ENCODE measurements at places on chromosomes 3 and 15.

GRCh38 chr15:41284427-41285177, 47.8 kb downstream of the OIP5 start:
- DNase-seq = no peak

GRCh38 chr3:155252535-155252934, 40.9 kb downstream of the STRIT1 start:
- no peak for DNase-seq

DNA sequence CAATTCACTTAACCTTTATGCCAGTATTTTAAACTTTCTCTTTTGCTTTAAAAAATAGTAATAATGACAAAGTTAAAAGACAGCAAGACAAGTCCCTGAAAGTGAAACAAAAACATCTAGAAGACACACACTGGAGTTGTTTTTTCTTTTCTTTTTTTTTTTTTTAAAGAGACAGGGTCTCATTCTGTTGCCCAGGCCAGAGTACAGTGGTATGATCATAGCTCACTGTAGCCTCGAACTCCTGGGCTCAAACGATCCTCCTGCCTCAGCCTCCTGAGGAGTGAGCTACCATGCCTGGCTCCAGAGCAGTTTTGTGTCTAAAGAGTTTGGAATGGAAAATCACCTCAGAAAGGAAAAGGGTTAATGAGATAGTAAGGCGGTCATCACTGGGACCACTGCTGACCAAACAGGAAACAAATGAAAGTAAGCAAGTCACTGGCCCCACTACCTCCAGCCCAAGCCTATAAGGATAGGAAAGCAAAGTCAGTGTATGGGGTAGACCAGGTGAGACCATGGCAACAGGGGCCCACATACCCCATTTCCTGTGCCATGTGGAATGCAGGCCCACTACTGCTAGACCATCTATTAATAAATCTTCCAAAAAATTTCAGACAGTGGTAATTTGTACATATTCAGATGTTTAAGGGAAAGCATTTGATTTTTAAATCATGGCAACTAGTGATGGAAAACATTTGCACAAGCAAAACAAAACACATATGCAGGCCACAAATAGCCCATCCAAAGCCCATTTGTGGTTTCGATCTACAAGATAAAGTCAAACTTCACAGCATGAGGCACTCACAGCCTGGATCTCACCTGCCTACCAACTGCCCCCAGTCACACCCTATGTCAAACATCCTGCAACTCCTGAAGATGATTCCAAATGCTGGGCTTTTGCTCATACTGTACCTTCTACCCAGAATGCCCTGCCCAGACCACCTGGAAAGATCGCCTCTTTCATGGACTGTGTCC, 62.6 kb downstream of the OSBPL10 start:
- DNase-seq = no peak

DNA sequence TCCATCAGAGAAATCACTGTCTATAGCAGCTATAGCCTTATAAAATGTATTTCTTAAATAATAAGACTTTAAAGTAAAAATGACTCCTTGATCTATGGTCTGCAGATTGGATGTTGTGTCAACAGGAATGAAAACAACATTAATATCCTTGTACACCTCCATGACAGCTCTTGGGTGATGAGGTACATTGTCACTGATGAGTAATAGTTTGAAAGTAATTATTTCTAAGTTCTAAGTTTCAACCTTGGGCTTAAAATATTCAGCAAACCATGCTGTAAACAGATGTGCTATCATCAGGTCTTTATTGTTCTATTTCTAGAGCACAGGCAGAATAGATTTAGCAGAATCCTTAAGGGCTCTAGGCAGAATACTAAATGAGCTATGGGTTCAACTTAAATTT, 568.2 kb upstream of the BCHE start:
- DNase-seq = no peak

DNA sequence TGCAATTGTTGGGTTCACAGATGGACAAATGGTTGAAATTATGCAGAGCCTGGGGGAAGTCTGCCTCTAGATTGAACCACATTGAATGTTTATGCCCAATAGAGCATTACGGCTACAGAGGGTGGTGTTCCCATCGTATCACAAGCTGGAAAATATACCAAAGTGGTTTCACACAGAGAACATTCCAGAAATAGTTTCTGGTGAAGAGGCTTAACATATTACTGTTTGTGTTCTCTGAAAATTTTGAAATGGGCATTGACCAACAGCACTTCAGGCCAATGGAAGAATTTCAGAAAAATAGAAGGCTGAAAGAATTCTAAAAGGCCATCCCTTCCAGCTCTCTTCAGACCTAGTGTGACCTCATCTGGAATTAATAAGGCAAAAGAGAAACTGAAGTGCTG, 203.9 kb downstream of the NEK10 start:
- no peak for DNase-seq

GRCh38 chr3:20103731-20104130, 63.5 kb downstream of the KAT2B start:
- DNase-seq = no peak

DNA sequence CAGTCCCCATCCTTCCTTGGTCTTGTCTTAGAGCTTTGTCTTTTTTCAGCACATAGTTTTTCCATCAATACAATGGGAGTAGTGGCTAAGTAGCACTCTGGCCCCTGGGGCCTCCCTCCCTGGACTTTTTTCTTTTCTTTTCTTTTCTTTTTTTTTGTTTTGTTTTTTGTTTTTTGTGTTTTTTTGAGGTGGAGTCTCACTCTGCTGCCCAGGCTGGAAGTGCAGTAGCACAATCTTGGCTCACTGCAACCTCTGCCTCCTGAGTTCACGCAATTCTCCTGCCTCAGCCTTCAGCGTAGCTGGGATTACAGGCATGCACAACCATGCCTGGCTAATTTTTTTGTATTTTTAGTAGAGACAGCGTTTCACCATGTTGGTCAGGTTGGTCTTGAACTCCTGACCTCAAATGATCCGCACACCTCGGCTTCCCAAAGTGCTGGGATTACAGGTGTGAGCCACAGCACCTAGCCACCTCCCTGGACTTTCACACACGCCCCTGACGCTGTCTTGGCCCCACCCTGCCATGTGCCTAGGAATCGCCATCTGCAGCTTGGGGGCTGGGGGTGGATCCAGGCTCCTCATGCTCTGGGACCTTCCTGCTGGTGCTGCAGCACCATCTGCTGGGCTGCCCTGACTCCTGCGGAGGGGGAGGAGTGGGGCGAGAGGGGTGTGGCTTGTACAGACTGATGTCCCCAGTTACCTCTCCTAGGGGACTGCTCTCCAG, 2.8 kb downstream of the C15orf39 start:
- peak; percentile 84 for DNase-seq

GRCh38 chr15:92666780-92667179, 11.2 kb upstream of the FAM174B start:
- no peak for DNase-seq

DNA sequence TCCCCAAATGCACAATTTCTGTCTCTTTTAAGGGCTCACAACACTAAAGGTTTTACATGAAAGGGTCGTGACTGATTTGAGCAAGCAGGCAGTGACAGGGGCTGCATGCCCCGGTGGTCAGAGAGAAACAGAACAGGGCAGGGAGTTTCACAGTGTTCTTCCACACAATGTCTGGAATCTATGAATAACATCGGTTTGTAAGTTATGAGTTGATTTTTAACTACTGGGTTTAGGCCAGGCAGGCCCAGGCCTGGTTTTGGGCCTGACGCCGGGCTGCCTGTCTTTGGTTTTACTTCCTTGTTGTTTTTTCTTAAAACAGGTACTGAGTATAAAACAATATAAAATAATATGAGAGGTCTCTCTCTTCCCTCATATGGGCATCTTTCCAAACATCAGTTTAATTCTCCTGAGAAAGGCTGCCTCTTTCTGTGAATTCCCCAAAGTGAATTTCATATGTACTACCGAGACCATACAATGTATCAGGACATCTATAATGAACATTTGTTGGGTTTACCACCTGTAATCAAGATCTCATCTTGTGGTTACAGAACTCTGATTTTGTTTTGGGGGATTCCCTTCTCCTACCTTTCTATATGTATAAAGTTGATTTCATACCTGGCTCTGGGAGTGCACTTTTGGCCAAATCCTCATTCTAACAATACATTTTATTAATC, 74.4 kb downstream of the CD200 start:
- DNase-seq = no peak

DNA sequence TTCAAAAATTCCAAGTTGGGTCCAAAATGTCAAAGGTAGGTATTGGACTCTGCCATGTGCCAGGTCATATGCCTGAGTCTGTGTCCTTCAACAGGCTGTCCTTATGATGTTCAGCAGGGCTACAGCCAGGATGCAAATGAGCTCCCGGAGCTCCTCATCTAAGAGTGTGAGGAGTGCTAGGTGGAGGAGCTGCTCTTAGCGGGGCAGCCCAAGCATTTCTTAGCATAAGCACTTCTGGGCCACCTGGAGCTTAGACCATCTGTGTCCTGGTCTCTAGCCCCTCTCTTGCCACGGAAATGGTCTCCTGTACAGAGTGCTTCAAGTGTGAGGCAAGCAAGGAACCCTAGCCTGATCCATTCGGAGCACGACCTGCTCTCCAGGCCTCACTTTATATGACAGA, 64.6 kb upstream of the PRR23C start:
- no peak for DNase-seq

- DNase-seq = no peak
These were observed 24.7 kb downstream of the ILDR1 start for GRCh38 chr3:121997372-121997771.

- no peak for DNase-seq
These were observed 68.8 kb downstream of the APBA2 start for GRCh38 chr15:28954466-28955159.

GRCh38 chr3:120560304-120561250, 35.6 kb upstream of the NDUFB4 start:
- DNase-seq = no peak

DNA sequence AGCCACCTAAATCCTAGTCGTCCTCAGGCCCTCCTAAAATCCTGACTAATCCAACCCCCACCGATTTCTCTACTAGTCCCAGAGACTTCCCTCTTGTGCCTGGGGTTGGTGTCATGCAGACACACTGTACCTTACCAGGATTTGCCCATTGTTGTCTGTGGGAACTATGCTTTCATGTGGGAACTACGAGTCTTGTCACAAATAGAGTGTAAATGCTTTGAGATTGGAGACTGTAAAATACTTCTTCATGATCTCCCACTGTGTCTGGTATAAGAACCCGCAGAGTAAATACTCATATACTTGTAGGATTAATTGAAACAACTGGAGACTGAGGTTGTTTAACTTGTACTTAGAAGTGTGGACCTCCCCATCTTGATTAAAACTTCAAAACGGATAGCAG, 11.2 kb downstream of the B3GNT5 start:
- no peak for DNase-seq

DNA sequence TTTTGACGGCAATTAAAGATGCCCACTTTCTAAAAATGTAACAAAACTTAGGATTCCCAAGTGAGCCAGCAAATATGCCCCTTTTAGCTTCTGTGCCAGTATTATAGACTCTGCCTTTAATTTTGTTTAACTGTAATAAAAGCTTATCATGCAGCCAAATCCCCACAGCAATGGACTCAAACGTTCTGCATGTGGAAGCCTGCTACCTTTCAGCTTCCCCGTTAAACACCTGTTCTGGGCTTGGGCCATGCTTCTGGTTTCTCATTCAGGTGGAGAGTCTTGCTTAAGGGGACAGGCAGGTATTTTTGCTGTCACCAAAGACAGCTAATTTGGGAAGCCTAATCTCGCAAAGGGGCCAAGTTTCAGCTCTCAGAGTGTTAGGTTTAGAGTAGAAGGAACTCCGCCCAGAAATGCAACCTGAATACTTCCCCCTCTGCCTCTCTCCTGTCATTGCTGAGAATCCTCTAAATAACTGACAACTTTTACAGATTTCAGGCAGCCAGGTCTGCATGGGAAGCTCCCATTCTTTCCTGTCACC, 399.4 kb upstream of the ATP11B start:
- DNase-seq = no peak

- no peak for DNase-seq
These were observed 13.2 kb downstream of the TM4SF4 start for GRCh38 chr3:149487598-149488197.

DNA sequence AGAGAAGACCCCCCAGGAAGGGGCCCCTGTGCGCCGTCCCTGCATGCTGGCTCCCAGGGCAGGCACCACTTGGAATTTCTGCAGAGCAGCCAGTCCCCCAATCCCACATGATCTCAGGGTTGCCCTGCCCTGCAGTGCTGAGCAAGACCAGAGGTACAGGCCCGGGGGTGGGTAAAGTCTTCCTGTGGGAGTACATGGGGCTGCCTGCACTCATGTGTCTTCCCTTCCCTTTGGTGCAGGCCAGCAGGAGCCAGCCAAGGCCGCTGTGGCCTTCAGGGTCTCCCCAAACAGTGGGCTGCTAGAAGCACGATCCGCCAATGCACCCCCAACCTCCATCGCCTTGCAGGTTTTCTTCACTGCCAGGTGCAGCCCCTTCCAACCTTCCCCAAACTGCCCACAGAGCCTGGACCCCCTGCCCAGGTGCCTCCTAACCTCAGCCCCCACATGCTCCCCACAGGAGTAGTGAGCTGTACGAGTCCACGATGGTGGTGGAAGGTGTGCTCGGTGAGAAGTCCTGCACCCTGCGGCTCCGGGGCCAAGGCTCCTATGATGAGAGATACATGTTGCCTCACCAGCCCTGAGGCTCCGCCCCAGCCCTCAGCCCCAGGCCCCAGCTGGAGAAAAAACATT, 15.0 kb downstream of the ACAA1 start:
- DNase-seq = no peak

GRCh38 chr15:74011610-74012009, 17.1 kb downstream of the PML start:
- DNase-seq = no peak

GRCh38 chr3:136862617-136863322, 762 bp downstream of the NCK1 start:
- DNase-seq = peak; percentile 77

GRCh38 chr15:96346409-96346970, 16.0 kb downstream of the NR2F2 start:
- no peak for DNase-seq

GRCh38 chr3:131033480-131034080, 6.9 kb downstream of the NEK11 start:
- DNase-seq = no peak

DNA sequence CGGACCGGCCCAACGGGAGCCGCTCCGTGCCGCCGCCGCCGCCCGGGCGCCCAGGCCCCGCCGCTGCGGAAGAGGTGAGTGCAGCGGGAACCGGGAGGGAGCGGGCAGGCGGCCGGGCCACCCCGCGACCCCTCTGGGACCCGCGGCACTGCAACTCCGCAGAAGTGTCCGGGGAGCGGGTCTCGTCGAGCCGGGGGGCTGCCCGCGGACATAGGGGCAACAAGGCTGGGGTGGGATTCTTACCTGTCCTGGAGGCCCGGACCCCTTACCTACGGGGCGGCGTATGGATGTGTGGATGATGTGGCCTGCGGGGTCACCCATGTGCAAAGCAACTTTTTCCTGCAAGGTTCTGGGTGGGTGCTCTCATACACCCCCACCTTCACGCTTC, 361 bp downstream of the SEMA3F start:
- DNase-seq = no peak

DNA sequence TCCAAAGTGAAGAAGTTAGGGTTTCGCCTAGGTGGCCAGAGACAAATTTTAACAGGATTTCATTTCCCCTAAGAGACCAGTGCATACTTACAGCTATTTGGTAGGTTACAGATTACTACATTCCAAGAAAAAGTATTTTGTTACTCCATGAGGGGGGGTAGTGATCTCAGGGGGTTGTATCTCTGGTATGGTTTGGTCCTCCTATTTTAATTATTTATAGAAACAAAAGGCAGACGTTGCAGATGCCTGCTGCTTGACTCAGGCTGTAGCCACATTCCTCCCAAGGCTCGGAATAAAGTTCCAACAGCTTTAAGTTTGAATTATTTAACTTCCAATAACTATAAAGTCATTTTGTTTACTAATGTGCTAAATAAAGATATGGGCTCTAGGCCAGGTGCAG, 1.3 kb upstream of the TRIM59 start:
- DNase-seq = no peak
